ENCODE measurements at places on chromosomes 11 and 22. TPM values are rescaled to one million over a fixed set of nuclear protein-coding genes. Genes with fewer than 3 reads are reported as not detected.

The SLN gene
- not detected for polyA plus RNA-seq

The KRTAP5-2 gene
- not detected for polyA plus RNA-seq

DNA sequence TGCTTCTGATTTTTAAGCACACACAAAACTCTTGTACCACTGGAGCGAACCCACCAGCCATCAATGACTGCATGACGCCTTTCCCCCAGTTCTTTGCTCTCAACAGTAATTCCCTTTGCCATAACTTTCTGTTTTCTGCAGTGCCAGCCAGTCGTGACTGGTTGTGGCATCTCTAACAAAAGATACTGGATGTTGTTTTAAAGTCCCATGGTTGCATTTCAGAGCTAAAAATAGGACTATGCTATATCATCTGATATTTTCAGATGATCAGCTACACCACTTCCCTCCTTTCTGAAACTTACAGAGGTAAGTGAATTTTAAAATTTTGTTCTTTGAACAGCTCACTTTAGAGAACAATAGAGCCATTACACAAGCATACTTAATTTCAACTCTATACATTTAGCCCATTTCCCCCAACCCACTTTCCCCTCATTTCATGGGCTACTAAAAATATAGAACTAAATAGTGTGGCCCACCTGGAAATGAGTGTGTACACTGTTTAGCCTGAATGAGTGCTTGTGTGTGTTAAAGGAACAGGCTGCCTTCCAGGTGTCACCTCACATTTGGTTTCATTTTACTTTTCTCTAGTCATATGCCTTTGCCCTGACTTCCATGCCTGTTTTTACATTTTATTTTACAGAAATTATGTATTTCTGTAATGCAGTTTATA is 136.9 kb upstream of the ZC3H12C start:
- no peak for DNase-seq

- no peak for DNase-seq
Measured at GRCh38 chr11:111361874-111362273, 17.2 kb downstream of the POU2AF1 start.

GRCh38 chr11:78061088-78061920 is 2.4 kb upstream of the THRSP start:
- DNase-seq = no peak

The MISFA gene
- polyA plus RNA-seq = not detected

The TESMIN gene
- 12.9 TPM for polyA plus RNA-seq

The IL18BP gene
- polyA plus RNA-seq = 6.6 TPM

The UBQLNL gene
- not detected for polyA plus RNA-seq

Data from brain (organoid and tissue), 16 donors.